Hematopoietic multipotent progenitor cell treated with erythropoietin and hydrocortisone succinate and interleukin-3 and kit ligand, for 17 days (in vitro differentiated cells): ENCODE measurements at places on chromosomes 5 and 9.

DNA sequence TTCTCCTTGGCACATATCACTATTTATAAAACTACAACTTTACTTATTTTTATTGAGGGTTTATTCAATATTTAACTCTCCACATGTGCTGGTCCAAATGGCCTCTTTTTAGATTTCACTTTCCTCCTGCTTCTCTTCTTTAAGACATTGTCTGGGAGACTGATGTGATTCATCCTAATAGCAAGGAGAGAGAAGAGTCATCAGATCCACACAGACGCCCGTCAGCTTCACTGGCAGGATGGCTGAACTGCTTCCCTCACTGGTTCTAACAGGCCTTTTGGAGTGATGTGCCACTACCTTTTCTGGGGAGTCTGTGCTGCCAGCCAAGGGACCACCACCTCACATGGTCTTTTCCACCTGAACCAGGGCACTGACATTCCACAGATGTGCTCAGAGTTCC is 16.5 kb upstream of the ROR2 start:
- DNase-seq = no peak

GRCh38 chr5:115751176-115751575 is 65.3 kb downstream of the CDO1 start:
- no peak for DNase-seq

DNA sequence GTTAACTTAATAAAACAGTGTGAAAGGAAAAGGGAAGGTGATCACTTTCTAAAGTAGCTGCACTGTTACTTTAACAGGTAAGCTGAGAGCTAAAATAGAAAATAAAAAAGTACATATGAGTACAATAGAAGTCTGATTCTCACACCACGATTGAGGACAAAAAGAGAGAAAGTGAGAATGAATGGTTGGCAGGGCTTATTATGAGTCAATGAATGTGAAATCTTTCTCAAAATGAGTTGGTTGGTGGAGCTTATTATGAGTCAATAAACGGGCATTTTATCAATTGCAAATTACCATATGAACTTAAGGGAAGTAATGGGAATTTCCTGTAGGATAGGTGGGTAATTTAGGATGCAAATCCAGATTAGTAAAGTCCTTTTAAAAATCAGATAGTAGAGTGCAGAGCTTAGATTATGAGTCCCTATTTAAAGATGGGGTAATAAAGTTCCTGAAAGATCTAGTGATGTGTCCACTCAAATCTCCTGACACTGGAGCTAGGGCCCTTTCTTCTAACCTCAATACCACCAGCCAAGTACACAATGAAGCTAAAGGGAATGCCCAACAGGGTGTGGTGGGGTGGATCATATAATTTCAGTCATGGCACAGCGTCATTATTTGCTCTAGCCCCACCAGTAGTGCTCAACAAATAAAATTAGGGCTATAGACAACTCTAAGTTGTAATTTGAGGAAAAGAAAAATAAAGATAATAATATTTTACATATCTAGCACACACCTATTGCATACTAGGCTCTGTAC is 21.1 kb upstream of the TLR4 start:
- no peak for DNase-seq

DNA sequence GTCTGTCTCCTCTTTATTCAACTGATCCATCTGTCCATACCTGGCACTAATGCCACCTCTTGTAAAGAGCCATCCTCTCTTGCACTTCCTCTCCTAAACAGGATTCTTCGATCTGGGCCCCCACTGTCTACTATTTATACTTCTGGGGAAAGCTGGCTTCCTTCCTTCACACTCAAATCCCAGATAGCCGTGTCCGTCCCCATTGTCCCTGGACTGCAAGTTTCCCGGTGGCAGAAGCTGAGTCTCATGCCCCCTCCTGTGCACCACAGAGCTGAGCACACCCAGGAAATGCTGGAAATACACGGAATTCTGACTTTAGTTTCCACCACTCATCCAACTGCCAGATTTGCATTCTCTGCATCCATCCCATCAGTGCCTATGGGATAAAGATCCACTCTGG is 84.0 kb downstream of the MARCHF11 start:
- DNase-seq = no peak

DNA sequence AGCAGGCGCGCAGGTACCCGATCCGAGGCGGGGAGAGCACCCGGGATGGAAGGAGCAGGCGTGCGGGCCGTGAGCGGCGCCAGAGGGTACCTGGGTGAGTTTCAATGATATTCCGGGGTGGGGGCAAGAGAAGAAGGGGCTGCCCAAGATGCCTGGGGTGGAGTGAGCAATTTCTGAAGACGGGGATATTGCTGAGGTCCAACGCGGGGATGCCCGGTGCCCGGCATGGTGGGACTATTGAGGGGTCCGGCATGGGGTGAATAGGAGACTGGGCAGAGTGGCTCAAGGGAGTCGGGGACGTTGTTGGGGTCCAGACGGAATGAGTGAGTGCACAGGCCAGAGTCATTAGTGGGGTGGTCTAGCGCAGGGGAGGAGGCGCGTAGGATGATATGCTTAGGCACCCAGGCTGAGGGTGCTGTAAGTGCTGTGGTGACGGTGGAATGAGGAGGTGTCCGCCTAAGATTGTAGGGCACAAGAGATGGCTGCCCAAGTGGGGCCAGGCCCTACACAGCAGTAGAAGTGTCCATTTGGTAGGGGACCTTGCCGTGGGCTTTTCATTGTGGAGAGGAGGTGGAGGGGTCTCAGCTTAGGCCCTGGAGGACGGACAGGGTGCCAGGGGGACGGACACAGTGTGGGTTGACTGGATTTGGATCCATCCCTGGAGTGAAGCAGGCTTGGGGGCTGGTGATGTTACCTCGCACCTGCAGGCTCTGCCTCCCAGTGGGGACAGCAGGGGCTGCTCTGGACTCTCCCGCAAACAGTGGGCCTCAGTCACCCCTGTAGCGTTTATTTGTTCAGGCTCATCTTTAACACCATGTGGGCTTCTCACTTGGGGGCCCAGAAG is 719 bp downstream of the MIGA2 start:
- DNase-seq = peak; percentile 44

DNA sequence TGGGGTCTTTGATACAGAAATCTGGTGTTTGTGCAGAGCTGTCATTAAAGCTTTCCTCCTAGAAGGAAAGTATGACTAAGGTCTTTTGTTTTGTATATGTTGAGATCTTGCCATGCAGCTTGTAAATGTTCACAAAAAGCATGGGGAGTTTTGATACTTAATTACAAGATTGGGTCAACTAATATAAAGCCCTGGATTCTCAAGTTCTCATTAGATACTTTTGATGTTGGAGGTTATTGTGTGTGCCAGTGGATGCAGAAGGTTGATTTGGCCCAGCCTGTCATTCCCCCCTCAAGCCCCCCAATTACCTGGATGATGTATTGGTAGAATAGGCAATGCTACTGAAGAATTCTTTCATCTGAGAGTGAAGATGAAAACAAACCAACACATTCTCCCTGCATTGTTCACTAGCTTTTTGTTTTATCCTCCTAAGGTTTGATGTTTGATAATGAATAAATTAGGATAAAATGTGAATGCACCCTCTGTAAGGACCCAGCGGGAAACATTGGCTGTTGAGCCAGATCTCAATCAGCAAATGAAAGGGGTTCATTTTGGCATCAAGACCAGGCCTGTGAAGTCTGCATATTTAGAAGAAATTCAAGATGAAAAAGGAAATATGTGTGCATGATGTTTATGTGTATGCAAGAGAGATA is 61.9 kb upstream of the ADAMTS19 start:
- DNase-seq = no peak

GRCh38 chr9:5269249-5269715 is 35.2 kb downstream of the RLN2 start:
- DNase-seq = no peak

- no peak for DNase-seq
Observed at GRCh38 chr5:172052450-172053236, 46.2 kb upstream of the FBXW11 start.

GRCh38 chr9:135479469-135480052 is at the start of gene PPP1R26:
TSS of gene PPP1R26 (plus strand) at chr9:135479782. CDS start at chr9:135484511, 4,729 bp downstream.
- no peak for DNase-seq

- DNase-seq = no peak
Observed at GRCh38 chr9:94644543-94644942, 5.2 kb upstream of the FBP1 start.

- DNase-seq = no peak
Observed at GRCh38 chr9:98479449-98479848, 224.0 kb upstream of the TBC1D2 start.

GRCh38 chr9:124361128-124361527 is 54.1 kb downstream of the PSMB7 start:
- DNase-seq = no peak

GRCh38 chr5:2631758-2632157 is 119.7 kb downstream of the IRX2 start:
- DNase-seq = no peak

DNA sequence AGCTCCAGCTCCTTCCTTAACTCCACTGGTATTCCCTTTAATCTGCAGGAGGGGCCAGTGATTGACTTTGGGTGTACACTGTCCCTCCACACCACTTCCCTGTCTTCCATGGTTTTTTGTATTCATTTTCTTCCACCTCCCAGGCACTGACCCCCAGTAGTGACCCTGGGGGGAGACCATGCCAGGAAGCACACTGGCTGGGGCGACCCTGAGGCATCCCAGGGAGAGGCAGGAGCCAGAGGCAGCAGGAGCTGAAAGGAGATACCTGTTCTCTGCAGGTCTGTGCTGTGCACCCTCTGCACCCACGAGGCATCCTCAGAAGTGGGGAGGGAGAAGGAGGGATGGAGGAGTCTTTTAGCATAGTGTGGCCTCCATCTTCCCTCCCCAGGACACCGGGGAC is 27.6 kb downstream of the IRX4 start:
- DNase-seq = no peak

- DNase-seq = no peak
Observed at GRCh38 chr5:79237740-79238560, 2.0 kb downstream of the JMY start.

- DNase-seq = peak; percentile 86
Observed at GRCh38 chr5:133944263-133945185, 23.9 kb downstream of the C5orf15 start.

DNA sequence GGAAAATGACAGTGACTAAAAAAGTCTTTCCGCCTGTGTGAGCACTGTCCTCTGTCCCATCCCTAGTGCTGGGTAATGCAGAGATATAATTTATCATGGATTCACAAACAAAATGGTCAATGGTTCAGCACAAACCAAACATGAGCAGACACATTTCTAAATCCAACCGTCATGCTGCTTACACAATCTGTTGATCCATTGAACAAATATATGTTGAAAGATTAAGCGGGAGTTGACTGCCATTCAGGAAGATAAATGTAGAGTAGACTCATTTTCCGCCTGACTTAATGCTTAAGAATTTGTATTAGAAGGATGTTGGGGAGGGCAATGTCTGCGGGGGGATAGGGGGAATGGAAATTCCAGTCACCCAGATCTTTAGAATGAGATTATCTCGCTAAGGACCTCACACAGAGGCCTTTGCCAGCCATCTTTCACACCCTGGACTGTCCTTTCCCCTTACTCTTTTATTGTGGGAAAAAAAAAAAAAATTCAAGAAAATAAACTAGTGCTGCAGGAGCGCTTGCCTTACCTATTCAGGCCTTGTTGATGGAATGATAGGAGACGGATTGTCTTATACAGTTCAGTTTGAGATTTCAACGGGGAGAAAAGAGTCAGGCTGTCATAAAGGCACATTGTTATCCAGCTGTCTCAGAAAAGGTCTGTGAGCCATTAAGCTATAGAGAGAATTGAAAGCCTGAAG is 153.7 kb downstream of the TLE1 start:
- DNase-seq = no peak

DNA sequence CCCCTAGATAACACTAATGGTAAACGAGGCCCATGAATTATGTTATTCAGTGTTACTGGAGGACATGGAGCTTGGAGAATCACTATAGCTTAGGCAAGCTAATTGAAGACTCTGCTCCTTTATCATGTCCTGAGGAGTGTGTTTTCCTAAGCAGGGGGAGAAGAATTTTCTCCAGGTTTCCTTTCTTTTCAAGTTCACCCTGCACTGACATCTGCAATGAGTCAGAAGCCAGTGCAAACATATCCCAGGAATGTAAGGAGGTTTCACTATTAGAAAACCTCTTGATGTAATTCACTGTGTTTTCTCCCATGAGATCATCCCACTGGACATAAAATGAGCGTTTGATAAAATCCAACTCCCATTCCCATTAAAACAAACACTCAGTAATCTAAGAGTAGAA is 75.6 kb downstream of the DMRT2 start:
- DNase-seq = no peak

GRCh38 chr9:137612741-137613142 is 6.1 kb upstream of the EHMT1 start:
- no peak for DNase-seq

- DNase-seq = no peak
Observed at GRCh38 chr9:78406146-78406545, 109.2 kb downstream of the PSAT1 start.

DNA sequence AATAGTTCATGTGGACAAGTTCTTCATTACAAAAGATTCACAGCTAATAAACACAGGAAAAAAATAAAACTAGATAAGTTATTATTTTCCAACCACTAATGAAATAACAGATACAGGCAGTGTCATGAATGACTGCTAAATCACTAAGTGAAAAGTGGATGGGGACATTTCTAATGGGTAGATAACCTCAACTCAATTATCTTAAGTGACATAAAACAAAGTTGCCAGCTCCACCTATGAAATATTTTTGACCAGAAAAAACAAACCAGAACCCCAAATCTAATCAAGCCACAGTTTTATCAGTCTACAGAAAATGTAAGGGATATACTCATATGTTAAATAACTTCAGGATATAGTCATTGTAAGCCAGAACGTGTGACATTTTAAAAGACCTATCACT is 74.4 kb downstream of the AGTPBP1 start:
- no peak for DNase-seq

GRCh38 chr5:159697530-159697929 is 218.8 kb upstream of the ADRA1B start:
- DNase-seq = no peak

DNA sequence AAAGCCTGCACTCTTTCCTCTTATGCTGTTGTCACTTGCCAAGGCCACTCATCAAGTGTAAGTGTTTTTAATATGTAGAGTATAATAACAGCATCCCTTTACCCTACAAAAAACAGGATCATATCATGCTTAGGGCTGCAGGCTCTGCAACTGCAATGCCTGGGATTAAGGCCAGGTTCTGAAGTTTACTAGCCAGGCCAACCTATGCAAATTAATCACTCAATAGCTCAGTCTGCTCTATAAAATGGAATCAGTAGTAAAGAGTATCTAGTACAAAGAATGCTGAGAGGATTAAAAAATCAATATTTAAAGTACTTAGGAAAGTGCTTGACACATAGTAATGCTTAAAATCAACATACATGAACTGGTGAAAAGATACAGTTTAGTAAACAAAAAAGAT is 253.3 kb downstream of the EDIL3 start:
- DNase-seq = no peak

DNA sequence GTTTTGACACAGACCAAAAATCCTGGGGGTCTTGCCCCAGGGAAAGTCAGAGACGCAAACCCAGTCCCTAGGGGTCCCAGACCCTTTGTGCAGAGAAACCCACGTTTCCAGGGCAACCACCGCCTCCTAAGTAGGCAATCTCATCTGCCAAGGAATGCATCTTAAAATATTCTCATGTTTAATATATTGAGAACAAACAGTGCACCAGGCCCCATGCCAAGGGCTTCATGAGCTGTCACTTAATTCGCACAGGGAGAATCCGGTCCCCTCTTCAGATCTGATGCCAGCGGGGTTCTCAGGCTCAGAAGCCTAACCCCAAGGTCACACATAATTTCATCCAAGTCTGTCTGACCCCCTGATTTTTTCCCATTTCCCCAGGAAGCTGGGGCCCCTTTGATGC is 28.8 kb downstream of the CPLX2 start:
- DNase-seq = no peak
